Pancreas (tissue), 10 donors: ENCODE measurements at places on chromosomes 3 and 15.

DNA sequence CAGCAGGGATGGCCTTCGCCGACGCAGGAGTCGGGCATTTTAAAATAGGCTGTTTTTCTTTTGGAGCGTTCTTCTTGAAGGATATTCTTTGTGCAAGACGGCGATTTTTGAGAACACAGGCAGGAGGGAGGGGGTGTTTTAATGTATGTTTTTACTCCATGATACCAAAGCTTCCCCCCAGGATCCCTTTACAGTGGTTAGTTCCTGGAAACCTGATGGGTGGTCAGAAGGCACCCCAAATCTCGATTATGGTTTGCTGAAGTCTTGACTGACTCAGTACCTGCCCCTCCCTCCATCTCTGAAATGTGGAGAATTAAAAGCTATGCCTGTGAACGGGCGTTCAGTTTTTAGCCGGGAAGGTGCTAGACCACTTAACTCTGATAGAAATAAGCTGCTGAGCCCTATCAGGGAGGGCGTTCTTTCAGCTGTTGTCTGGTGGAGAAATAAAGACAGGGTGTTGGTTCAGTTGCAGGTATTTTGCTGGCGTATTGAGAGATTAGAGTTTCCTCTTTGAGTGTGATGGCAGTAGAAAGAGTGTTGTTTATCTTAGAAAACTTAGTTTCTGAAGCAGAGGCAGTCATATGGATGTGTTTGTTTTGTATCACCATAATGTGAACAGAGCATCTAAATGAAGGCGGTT, 3.4 kb downstream of the IGF1R start:
- DNase-seq = no peak

DNA sequence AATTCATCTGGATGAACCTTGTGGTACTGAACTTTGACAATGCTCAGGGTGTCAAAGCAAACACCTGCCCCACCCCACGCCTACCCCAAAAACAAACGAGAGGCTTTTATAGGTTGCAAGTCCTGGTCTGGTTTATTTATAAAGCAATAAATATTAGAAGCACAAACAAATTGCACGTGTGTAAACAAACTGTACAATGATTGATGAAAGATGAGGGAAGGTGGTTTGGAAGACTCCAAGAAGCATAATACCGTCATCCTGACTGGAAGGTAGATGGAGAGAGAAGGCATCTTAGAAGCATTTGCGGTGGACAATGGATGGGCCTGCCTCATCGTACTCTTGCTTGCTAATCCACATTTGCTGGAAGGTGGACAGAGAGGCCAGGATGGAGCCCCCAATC, 5.2 kb downstream of the ACTC1 start:
- no peak for DNase-seq

DNA sequence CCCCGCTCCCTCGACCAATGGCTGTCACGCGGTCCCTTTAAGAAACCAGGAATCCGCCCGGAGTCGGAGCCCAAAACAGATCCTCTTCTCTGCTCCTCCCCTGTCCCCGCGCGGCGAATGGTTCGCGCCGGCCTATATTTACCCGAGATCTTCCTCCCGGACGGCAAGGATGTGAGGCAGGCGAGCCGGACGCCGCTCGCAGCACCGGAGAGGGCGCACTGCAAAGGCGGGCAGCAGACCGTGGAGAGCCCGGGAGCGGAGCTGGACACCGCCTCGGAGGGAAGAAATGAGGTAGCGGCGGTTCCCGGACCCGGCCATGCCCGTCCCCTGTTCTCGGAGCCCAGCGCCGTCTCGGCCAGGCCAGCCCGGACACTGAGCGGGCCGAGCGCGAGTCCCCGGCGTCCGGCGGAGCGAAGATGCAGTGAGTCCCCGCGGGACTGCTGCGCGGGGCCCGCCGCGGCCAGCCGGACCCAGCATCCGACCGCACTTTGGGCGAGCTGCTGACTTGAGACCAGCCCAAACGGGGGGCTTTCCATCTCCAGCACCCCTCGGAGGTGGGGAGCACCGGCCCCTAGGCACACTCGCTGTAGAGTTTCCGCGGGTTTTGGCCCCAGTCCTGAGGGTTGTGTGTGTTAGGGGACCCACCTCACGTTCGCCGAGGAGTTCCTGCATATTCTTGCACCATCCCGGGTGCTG, at the start of gene FAM43A:
TSS of gene FAM43A (plus strand) at position 166 of the 696 bp plus-strand sequence. CDS start 944 bp downstream, outside the sequence.
- DNase-seq = peak; percentile 68

GRCh38 chr15:90001062-90001682, at the start of gene ZNF710:
Gene ZNF710 (plus strand): TSS chr15:90001324. CDS start chr15:90067138, 65,814 bp downstream.
- DNase-seq = no peak
